ENCODE measurements at places on chromosomes 13 and 19.

DNA sequence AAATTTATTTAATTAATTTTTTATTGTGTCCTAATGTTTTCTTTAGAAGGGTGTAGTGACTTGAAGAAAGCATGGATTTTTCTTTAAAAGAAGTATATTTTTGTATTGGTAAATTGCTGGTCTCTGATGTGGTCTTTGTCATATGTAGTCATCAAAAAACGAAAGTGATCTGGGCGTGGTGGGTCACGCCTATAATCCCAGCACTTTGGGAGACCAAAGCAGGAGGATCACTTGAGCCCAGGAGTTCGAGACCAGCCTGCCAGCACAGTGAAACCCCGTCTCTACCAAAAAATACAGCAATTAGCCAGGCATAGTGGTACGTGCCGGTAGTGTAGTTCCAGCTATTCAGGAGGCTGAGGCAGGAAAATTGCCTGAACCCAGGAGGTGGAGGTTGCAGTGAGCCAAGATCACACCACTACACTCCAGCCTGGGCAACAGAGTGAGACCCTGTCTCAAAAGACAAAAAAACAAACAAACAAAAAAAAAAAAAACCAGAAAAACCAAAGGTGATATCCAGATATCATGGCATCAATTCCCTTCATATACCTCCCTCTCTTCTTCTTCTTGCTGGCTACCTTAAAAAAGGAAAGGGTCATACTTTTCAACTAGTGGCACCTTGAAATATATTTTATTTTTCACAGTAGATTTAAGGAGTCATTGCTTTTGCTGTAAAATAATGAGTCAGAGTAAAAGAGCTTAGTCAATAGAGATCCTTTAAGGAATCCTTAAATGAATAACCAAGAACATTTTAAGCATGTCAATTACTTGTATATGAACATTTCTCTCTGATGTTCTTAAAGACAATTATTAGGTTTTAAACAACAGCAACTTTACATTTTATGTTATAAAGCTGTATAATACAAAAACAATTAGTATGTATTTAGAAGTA is 19.9 kb downstream of the KCTD4 start:
- DNase-seq, result no peak

- no peak for DNase-seq
Measured at GRCh38 chr13:39963612-39964011, 308.1 kb downstream of the COG6 start.

GRCh38 chr19:58460039-58460438 is 6.8 kb upstream of the ZNF324 start:
- DNase-seq, result no peak

DNA sequence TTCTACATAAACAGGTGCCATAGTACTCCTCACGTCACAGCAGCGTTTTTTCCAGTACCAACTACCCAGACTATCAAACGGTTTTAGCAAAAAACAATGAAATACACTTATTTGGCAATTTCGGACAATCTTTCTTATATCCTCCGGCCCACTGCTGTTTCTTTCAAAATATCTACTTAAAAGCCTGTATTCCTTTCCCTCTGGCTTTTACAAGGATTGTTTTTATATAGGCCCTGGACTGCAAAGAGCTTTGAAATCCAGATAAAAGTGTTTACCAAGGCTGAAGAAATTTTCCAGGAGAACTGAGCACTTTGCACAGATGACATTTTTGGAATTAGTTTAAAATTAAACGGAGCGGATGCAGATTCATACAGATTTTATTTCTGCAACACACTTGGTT is 255.9 kb upstream of the STARD13 start:
- DNase-seq, result no peak

- peak; percentile 47 for DNase-seq
Measured at GRCh38 chr19:2425622-2426581, 1.5 kb downstream of the TIMM13 start.

GRCh38 chr13:100349594-100349993 is 239.0 kb downstream of the GGACT start:
- no peak for DNase-seq

DNA sequence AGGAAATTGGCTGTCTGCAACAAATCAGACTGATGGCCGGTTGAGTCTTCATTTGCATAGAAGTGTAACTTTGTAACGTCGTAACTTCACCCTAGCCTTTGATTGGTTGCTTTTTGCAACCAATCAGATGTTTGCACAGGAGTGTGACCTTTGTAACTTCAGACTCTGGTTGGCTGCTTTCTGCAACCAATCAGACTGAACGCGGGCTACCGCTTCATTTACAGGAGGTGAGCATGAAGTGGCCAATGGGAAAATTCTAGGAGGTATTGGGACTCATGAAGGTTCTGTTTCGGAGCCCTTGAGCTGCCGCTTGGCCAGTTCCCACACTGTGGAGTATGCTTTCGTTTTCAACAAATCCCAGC is 441 bp upstream of the ZNF559 start:
- peak; percentile 84 for DNase-seq

- peak; percentile 95 for DNase-seq
Measured at GRCh38 chr19:15779756-15780476, 7.5 kb upstream of the OR10H5 start.

GRCh38 chr19:43524922-43525835 is 1.8 kb downstream of the ETHE1 start:
- peak; percentile 81 for DNase-seq

DNA sequence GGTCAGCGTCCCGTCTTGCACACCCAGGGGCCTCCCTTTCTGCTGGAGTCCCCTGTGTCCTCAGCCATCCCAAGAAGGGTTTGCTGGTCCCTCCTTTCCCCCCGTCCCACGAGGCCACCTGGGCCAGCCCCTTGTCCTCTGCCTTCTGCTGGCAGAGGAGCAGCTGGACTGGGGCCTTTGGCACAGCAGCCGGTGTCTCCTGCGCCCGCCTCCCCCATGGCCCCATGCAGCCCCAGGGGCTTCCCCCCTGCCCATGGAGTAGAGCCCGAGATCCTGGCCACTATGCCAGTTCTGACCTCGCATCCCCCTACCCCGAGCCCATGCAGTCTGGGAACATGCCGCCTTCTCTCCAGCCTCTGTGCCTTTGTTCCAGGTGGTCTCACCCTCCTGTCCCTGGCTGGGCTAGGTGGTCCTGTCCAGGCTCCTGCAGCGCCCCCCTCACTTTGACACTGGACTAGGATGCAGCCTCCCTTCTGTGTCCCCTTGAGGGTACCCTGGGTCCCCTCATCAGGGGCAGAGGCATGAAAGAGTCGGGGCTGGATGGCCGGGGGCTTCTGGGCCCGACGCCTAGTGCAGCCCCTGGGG is 5.7 kb upstream of the GARIN5A start:
- no peak for DNase-seq

- peak; percentile 91 for DNase-seq
Measured at GRCh38 chr19:45508861-45509691, 1.8 kb downstream of the VASP start.

DNA sequence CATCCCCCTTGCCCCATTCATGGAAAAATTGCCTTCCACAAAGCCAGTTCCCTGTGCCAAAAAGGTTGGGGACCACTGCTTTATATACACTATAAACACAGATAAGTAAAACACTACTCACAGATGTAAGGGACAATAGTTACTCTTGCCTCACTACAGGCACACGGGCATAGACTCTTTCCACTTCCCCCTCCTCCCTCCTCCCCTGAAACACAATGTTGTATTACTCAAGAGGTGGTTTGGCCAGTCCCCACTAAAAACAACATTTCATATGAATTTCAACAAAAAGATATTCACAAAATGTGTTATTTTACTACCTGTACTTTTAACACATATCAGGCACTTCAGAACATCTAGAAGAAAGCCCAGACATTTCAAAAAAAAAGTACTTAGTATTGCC is 45.1 kb downstream of the EPSTI1 start:
- DNase-seq, result no peak

- no peak for DNase-seq
Measured at GRCh38 chr13:29664591-29664990, 69.1 kb upstream of the SLC7A1 start.

DNA sequence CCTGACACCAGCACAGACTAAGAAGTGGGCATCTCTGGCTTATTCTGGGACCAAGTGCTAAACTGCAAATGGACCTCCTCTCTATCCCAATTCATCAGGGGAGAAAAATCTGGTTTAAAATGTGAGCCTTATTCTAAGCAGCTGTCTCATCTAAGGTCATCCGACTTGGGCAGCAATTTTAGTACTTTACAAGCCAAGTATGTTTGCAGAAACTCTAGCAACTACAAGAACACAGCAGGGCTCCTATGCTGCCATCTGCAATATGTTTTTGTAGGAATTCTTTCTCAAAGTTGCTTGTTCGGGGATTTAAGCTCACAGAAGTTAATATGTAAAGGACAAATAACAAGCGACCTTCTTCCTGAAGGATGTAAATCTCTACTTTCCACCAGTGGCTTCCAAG is 113.1 kb downstream of the FOXO1 start:
- no peak for DNase-seq

- no peak for DNase-seq
Measured at GRCh38 chr19:28569132-28570131, 643.5 kb downstream of the UQCRFS1 start.

- DNase-seq, result peak; percentile 22
Measured at GRCh38 chr19:40763963-40764362, 11.4 kb upstream of the MIA start.

- DNase-seq, result no peak
Measured at GRCh38 chr13:101775267-101775666, 322.8 kb downstream of the ITGBL1 start.

DNA sequence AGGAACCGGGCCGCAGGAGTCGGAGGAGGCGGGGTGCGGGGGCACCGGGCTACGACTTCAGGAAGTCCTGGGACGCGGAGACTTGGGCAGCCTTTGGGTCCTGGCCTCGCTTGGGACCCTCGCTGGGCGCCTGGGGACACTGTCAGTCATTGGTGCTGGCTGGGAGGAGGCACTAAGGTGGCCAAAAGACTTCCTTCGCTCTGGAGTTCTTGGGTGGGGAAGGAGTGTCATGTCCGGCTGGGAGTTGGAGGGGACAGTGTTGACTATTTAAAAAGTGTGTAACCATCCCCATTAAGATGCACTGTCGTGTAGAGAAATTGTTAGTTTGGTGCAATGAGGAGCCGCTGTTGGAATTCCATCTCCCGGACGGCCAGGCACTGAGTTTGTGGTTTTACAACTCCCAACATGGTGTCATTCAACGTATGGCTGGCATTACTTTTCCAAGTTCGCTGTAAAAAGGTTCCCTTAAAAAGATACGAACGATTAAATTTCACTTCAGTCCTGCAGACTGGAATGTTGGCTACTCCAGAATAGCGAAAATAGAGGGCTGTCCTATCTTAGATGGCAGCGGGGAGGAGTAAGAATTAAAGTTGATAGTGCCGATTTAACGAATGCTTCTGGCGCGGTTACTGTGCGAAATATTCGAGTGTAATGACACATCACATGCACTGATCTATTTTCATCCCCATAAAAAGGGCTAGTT is 776 bp downstream of the DNAJC3 start:
- DNase-seq, result peak; percentile 85

GRCh38 chr13:34307607-34308006 is 489.7 kb downstream of the RFC3 start:
- no peak for DNase-seq

DNA sequence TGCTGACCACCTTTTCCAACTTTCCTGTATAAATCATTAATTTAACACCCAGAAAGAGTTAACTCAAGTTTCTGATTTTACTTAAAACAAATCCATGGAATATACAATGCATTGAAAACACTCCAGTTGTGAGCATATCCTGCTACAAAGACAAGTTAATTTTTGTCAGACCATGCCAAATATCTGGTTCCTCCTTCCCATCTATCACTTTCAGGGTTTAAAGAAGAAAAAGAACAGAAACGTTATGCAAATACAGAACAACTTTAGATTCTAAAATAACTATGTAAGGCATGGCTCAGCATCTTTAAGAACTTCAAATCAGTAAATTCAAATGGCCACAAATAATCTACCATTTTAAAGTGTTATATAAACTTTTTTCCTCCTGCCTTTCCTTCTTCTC is 14.9 kb downstream of the MRPS31 start:
- no peak for DNase-seq

- peak; percentile 76 for DNase-seq
Measured at GRCh38 chr19:40601134-40601974, at the start of gene LTBP4. LTBP4 (plus strand) TSS chr19:40601369; CDS start chr19:40601388, 19 bp downstream.

GRCh38 chr19:3698974-3699740 is 1.1 kb downstream of the PIP5K1C start:
- DNase-seq, result peak; percentile 82

GRCh38 chr19:21308773-21309172 is 20.4 kb downstream of the ZNF708 start:
- DNase-seq, result no peak

GRCh38 chr13:70432276-70432805 is 324.1 kb upstream of the KLHL1 start:
- DNase-seq, result no peak

Measured in right cardiac atrium (tissue), 5 donors.